CD4-positive, alpha-beta T cell treated with Interleukin-12 subunit alpha and Interleukin-12 subunit beta, for 1 hour (primary cell): ENCODE measurements at places on chromosomes 5 and 9.
A peak's percentile ranks its signal among the peaks of the same experiment; 100 is the strongest.

GRCh38 chr9:132414731-132415130, 4.7 kb downstream of the CFAP77 start:
- DNase-seq, result no peak

DNA sequence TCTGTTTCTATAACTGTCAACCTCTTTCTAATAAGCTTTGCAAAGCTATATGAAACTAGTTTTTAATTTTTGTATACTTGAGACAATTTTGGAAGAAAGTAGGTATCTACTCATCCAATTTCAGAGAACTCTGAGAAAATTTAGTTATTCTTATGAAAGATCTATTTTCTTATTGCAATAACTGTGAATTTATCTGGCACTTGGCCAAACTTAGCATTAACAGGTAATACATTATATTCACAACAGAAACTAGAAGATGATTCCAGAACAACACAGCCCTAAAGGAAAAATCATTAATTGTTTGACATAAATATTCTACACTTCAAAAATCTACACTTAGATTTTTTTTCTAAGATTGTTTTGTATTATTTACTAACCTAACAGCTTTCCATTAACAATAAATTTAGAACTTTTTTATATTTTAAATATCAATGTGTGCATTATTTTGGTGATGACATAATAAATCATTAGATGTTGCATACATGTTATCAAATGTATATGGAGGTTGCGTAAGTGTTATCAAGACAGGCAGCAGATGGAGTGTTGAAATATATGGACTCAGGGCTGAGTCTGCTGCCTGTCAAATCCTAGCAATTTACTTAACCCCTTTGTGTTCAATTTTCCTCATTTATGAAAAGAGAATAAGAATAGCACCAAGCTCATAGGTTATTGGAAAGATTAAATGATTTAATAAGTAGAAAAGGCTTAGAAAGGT, 141.8 kb downstream of the MUSK start:
- no peak for DNase-seq

DNA sequence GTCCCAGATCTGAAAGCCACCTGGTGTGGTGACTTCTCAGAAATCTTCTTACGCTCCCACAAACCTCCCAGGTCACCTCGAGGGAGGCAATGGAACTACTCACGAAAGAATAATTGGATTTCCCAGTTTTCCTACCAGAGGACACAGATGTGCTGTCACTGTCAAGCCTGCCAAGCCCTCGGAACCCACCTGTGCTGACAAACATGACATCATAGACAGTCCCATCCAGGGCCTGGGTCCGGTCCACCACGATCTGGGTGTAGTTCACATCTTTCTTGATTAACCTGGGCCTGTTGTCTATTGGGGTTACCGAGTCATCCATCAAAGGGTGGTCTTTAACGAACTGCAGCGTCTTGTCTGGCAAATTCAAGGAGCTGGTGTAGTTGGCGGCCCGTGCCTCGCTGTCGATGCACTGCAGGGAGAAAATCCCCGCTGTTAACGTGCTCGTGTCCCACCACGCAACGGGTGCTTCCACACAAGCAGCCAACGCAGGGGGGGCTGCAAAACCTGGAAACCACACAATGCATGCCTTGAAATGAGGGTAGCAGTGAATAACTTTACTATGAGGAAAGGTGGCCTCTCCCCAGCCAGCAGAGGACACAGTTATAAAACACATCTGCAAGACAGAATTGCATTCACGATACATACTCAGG, 69.0 kb downstream of the SECISBP2 start:
- no peak for DNase-seq

DNA sequence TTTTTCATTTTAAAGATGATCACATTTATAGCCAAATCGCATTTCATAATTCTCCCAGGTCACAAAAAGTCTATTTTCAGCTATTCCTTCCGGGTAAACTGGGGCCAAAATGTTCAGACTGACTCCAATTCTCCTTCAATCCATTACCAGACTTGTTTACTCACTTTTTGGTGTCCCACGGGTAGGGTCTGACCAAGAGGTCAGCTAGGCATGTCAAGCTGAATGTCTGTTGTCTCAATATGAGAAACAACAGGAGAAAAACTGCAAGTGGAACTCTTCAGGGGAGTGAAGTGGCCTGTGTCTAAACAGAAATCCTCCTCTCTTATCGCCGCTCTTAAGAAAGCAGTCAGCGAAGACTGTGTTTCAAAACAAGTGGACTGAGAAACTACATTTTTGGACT, 171.3 kb downstream of the APBA1 start:
- no peak for DNase-seq

- no peak for DNase-seq
These were observed 597 bp upstream of the IRX4 start for GRCh38 chr5:1883120-1883924.

- no peak for DNase-seq
These were observed 70.0 kb upstream of the ZSWIM6 start for GRCh38 chr5:61262080-61262479.

GRCh38 chr9:136947955-136948510, 3.0 kb downstream of the C8G start:
- DNase-seq, result peak; percentile 31

DNA sequence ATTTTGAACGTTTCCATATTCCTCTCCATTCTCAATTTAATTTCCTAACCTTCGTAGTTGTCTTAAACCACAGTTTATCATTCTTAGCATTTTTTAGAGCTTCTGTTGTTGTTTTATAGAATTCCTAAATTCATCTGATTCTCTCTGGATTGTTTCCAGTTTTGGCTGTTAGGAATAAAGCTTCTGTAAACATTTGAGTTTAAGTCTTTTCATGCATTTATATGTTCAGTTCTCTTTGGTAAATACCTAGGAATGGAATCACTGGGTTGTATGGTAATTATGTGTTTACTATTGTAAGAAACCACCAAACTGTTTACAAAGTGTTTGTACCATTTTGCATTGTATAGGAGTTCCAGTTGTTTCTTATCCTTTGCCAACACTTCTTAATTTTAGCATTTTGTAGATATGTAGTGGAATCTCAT, 29.7 kb downstream of the GPR21 start:
- no peak for DNase-seq

- DNase-seq, result no peak
These were observed 457.9 kb upstream of the PTGER4 start for GRCh38 chr5:40221796-40222195.

DNA sequence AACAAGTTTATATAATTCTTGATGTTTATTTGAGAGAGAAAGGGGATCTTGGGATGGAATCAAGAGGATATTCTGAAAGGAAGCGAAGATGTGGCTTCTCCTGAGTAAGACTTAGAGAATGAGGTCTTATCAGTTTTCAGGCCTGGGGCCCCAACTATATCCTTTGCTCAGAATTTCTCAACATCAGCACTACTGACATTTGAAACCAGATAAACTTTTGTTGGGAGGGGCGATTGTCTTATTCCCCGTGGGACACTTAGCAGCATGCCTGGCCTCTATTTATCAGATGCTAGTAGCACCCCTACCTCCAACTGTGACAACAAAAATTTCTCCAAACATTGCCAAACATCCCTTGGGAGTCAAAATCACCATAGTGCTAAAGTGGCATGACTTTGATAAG, 567.7 kb downstream of the MAT2B start:
- no peak for DNase-seq

DNA sequence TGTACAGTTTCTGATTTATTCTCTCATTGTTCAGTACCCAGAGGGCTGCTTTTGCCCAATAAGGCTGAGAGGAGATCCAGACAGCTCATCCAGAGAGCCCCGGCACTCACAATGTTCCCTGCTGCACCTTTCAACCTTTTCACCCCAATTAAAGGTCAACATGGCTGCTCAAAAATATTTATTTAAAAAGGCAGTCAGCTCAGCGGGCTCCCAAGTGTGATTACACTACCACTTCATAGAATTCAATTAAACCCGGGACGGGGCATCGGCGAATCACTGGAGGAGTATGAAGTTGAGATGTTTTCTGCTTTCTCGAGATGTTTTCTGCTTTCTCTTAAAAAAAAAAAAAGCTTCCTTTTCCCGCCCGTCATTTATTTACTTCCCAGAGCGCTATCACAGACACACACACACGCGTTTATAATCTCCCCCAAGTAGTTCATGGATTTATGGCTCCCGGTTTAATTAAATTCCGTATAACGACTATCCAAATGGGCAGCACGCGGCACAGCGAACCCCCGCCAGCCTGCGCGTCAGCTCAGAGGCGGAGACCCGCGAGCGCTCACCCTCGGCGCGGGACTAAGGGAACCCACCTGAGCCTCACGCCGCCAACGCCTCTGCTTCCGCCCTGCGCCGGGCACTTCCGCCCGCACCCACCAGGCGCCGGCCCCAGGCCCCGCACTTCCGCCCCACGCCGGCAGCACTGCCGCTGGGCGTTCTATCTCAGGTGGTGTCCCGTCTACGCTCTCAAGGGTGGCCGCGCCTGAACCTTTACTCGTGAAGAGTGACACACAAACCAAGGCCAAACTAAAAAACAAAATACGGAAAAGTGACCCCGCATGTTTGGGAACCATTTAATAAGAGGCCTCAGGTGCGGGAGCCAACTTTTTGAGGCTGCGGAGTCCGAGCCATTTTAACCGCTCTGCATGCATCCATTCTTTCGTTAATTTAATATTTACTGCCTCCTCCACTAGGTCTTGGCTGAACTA, at the start of gene C5orf63:
C5orf63 (minus strand) TSS at position 642 of the 986 bp plus-strand sequence. CDS start 14,507 bp downstream, outside the sequence.
- peak; percentile 74 for DNase-seq

GRCh38 chr5:123119334-123119986, 30.4 kb downstream of the PRDM6 start:
- DNase-seq, result no peak

DNA sequence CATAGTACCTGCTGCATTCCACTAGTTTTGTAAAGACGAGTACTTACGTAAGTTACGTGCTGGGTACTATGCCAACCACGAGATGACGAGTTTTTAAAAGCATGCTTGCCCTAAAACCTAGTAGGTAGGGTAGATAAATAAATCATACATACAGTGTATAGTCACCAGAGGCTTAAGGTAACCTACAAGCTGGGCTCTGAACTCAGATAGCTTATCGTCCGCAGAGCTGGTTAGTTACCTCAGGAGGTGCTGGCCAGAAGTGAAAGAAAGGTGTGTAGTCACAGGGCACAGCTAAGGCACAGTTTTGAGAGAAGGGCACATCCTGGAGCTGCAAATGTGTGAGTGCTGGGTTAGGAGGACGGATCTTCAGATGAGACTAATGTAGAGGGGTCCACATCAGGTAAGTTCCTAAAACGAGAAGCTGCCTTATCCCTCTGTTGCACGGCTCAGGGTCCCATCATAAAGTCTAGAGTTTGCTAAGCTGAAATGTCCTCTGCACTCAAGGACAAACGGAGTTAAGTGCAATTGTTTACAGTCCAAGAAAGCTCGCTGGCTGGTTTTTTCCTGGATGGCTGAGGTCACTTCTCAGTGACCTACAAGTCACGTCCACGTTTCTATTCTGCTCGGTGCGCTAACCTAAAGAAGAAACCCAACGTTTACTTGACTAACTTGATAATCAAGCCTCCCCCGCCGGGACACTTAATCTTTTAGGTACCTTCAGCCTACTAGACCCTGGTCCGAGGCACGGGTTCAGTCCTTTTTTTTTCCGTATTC, 1.1 kb upstream of the SNX24 start:
- no peak for DNase-seq

DNA sequence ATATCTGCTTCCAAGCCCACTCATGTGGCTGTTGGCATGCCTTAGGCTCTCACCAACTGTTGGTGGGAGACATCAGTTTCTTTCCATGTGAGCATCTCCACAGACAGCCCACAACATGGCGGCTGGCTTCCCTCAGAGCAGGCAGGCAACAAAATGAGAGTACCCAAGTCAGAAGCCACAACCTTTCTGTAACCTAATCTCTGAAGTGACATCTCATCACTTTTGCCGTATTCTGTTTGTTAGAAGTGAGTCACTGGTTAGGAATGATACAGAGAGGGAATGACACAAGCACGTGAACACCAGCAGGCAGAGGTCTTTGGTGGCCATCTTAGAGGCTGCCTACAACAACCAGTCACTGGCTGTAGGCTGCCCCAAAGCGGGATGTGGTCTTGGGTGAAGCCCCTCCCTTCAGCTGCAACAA, 88.6 kb upstream of the RASGRF2 start:
- no peak for DNase-seq

- DNase-seq, result peak; percentile 88
These were observed 54.1 kb downstream of the DUSP1 start for GRCh38 chr5:172716796-172717313.

- DNase-seq, result no peak
These were observed 197.0 kb downstream of the SEC61B start for GRCh38 chr9:99419070-99419469.
